ENCODE measurements at places on chromosomes 4 and X.

DNA sequence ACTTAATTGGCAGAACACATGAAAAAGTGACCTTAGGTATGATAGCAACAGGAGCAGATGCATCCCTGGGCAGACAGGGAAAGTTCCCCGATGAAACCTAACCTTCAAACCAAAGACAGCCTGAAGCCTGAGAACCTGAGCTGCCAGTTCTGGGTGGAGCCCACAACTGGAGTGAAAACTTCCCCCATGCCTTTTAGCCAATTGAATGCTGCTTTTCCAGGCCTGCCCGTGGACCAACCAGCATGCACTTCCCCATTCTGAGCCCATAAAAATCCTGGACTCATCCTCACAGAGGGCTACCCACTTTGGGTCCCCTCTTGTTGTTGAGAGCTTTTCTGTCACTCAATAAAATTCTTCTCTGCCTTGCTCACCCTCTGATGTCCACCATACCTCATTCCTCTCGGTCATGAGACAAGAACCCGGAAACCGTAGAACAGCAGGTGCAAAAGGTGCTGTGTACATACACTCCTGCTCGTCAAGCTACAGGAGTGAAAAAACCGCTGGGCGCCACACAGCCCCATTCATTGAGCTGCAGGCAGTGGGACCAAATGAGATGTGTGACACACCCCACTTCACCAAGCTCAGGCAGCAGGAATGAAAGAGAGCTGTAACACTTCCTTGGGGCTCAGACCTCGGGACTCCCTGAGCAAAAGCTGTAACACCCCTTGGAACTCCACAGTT is 13.9 kb upstream of the SLC7A11 start:
- DNase-seq, result no peak

- no peak for DNase-seq
These were observed 2497.3 kb downstream of the ARAP2 start for GRCh38 chr4:33746979-33747378.

DNA sequence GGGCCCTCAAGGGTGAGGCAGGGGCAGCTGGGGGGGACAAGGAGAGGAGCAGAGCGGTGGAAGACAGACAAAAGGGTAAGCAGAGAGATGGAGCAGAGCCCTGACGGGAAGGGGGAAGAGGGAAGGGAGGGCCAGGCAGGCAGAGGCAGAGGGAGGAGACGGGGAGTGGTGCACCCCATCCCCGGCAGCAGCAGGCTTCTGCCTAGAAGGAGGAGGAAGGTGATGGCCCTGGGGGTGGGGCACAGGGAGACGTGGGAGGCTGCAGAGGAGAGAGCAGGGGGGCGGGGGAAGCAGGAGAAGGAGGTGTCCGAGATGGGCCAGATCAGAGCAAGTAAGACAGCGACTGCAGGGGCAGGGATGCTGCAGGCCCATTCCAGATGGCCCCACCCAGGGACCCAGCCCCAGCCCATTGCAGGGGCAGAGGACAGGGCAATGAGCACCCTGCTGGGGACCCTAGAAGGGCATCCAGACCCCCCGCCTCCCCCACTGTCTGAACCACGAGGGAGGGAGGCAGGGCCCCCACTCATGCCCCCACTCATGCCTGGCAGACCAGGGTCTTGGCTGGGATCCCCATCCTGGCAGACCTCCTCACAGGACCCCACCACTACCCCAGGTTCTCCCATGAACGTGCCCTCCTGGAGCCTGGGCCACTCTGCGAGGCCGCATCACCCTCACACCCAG is 2.7 kb downstream of the L1CAM start:
- no peak for DNase-seq

GRCh38 chr4:98626350-98626749 is 32.1 kb downstream of the TSPAN5 start:
- no peak for DNase-seq

GRCh38 chr4:128775916-128776315 is 33.6 kb upstream of the JADE1 start:
- DNase-seq, result no peak

GRCh38 chr4:26406346-26406975 is 83.8 kb downstream of the CCKAR start:
- no peak for DNase-seq

GRCh38 chrX:66200050-66200664 is 36.1 kb downstream of the HEPH start:
- DNase-seq, result no peak

DNA sequence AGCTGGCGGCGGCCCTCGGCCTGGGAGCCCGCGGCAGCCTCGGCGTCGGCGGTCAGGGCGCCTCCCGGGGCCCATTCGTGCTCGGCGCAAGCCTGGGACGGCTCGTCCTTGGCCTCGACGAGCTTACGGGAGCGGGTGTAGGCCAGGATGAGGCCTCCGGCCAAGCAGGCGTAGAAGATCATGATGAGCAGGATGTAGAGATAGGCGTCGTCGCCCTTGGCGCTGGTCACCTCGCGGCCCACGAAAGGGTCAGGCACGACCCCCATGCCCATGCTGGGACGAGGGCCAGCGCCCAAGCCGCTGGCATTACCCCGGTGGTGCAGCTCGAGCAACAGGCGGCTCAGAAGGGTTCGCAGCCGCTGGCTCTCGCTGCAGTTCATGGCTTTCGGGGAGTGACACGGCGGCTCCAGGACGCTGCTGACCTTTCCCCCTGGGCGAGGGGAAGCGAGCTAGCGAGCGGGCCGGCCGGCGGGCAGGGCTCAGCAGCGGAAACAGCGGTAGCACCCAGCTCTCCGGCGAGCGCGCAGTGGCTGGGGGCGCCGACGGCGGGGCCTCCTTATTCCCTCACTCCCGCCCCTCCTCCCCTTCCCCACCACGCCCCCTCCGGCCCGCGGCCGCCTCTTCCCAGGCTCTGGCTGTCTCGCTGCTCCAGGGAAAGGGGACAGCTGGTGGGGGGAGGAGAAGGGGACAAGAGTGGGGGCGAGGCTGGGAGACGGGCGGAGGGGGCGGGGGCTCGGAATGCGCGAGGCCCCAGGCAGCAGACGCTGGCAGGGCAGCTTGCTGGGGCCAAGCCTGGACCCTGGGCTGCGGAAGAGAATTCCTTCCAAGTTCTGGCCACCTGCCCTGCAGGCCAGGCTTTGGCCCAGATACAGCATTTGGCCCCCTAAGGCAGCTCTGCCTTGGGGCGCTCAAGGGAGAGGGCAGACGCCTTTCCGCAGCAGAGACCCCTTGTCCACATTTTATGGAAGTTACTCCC is at the start of gene KCNE5:
Gene KCNE5 (minus strand): TSS at position 532 of the 976 bp plus-strand sequence. CDS start 152 bp downstream, at position 380.
- no peak for DNase-seq

DNA sequence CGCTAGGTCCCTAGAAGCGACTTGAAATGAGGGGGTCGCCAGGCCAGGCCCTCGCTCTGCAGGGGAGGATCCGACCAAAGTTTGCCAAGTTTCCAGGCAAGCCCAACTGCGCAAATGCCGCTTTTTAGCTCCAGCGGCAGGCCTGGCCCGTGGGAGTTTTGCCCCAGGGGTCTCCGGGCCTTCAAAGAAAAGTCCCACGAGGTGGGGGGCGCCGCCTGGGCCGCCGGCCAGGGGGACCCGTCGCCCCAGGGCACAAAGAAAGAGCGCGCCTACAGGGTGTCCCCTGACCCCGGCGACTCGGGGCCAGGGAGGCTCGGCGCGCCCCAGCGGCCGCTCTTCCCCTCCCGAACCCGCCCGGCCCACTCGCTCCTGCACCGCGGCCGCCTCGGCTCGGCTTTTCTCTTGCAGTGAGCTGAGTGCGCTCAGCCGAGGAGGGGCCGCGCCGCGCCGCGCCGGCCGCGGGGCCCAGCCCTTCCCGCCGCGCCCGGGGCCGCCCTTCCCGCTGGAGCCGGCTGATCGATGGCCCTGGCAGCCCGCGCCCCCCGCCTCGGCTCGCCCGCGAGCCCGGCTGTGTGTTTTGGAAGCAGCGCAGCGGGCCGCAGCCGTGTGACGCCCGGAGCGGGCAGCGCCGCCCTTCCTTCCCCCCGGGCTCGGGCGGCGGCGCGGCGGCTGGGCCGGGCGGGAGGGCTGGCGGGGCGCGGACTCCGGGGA is 754 bp upstream of the KLF3 start:
- DNase-seq, result no peak

- DNase-seq, result no peak
These were observed 2.8 kb upstream of the TENM3 start for GRCh38 chr4:182240161-182241130.

- DNase-seq, result no peak
These were observed 143.4 kb downstream of the CPEB2 start for GRCh38 chr4:15145709-15146108.

DNA sequence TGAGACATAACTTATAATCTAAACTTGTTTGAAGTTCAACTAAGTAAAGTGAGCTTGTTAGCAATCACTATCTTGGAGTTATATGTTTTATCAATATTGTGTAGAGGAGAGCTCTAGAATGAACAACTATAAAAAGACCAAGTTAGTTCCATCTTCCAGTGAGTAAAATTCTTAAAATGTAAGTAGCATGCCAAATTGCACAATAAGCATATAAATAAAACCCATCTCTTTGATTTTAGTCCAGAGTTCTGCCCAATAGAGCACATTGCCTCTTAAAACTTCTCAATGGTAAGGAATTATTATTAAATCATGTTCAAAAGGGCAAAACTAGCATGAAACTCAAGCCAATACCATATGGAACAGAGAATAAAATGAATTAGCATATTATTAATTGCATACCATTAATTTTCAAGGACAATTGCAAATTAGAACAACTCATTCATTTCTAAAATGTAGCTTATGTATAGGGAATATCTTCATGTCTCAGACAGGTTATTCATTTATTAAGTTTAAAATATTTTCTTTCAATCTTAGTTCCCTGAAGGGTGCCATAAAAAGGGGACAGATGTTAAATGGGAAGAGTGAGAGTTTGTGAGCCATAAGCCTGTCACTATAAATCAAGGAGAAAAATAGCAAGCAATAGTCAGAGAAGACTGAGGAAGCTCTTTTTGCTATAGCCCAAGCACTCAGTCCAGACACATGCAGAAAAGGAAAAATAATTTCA is 507.6 kb downstream of the CENPC start:
- DNase-seq, result no peak

- no peak for DNase-seq
These were observed 117.2 kb downstream of the PDHA2 start for GRCh38 chr4:95957054-95957453.

- DNase-seq, result no peak
These were observed 56.4 kb upstream of the SCML1 start for GRCh38 chrX:17680732-17681413.

DNA sequence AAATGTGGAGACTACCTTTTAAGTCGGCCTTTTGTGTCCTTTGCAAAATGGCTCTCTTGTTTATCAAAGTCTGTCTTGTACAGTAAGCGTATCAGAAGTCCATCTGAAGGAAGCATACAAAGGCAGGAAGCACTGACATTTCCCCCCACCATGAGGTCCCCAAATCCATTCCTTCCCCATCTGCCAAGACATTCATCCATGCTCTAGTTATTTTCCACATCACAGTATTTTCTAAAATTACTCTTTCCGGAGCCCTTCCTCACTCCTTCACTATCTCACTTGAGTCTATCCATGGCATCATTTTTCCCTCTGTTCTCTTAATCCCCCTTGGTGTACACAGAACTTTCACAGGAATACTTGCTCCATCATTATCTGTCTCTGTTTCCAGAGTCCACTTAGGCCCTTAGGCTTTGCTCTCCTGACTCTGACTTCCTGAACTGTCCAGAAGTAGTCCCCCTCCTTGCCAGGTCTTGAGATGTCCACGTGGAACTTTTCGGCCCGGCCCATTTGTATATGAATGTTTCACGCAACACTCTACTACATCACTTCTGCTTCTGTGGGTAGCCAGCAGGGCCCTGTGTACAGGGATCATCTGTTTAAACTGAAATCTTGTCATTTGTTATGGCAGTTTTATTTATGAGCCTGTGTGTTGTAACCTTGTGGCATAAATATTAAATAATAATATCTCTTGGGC is 2.1 kb downstream of the SEL1L3 start:
- no peak for DNase-seq

DNA sequence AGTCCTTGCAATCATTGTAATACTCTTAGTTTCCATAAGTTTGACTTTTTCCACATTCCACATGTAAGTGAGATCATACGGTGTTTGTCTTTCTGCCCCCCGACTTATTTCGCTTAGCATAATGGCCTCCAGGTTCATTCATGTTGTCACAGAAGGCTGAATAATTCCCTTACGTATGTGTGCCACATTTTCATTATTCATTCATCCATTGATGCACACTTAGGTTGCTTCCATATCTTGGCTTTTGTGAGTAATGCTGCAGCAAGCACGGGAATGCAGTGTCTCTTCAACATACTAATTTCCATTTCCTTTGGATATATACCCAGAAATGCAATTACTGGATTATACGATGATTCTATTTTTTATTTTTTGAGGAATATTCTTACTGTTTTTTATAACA is 22.0 kb upstream of the VEGFC start:
- no peak for DNase-seq

GRCh38 chr4:163484906-163485305 is 9.6 kb upstream of the TMA16 start:
- DNase-seq, result peak; percentile 30

- DNase-seq, result no peak
These were observed 71.8 kb downstream of the AFAP1 start for GRCh38 chr4:7867701-7868435.

DNA sequence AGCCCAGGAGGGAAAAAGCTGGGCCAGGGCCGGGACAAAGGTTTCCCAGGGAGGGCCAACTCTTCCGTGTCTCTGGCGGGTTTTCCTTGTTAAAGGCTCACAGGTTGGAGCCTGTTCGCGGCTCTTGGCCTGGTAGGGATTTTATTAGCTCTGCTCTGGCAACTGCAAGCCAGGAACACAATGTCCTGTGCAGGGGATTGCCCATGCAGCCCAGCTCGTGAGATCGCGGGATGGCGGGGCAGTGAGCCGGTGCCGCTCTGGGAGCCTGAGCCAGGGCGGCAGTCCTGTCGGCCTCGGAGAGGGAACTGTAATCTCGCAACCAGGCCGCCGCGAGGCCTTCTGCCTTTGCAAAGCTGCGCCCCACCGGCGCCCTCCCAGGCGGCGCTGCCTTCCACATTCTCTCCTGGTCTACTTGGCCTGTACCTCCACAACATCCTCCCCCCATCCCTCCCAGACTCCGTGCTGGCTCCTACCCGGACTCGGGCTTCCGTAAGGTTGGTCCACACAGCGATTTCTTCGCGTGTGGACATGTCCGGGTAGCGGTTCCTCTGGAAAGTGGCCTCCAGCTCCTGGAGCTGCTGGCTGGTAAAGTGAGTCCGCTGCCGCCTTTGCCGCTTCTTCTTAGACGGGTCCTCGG is 2.1 kb downstream of the PITX2 start:
- no peak for DNase-seq

DNA sequence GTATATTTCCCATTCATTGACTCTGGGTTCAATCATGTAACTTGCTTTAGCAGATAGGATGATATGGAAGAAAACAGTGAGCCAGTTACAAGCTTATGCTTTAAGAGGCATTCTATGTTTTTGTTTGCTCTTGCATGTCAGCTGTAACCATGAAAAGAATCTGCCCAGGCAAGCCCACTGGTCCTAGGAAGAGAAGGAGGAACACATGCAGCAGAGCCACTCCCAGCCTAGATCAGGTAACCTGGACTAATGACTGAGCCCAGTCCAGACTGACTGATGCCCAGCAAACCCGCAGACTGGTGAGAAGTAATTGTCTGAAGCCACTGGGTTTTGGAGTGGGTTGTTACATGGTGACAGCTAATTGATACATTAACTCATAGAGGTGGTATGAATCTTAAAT is 167.9 kb downstream of the COL4A6 start:
- DNase-seq, result no peak

- DNase-seq, result no peak
These were observed 161.1 kb downstream of the PHF8 start for GRCh38 chrX:53883196-53883595.

GRCh38 chr4:145982791-145983190 is 44.2 kb upstream of the ZNF827 start:
- no peak for DNase-seq

GRCh38 chrX:44101281-44101680 is 128.1 kb upstream of the NDP start:
- no peak for DNase-seq

Data from stimulated activated CD8-positive, alpha-beta memory T cell treated with anti-CD3 and anti-CD28 coated beads, Interleukin-4, amount 100 ng/mL, for 1 hour (primary cell).